ENCODE measurements at places on chromosomes 4 and X. TPM values are rescaled to one million over a fixed set of nuclear protein-coding genes. Genes with fewer than 3 reads are reported as not detected.

DNA sequence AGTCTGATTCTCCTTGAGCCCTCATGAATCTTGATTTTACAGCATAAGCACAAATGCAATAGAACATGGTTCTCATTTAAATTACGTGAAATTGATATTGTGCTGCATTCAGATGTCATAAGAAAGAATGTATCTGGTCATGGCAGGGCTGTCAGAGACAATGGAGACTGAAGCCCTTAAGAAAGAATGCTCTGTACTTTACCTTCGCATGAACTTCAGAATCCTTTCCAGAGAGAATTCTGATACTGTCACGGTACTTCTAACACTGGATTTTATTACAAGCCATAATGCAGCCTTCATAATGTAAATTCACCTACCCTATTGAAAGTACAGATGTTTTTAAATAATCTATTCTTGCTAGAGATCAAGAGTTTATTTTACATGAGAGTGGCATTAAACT is 677.9 kb upstream of the ADGRL3 start:
- DNase-seq: no peak

DNA sequence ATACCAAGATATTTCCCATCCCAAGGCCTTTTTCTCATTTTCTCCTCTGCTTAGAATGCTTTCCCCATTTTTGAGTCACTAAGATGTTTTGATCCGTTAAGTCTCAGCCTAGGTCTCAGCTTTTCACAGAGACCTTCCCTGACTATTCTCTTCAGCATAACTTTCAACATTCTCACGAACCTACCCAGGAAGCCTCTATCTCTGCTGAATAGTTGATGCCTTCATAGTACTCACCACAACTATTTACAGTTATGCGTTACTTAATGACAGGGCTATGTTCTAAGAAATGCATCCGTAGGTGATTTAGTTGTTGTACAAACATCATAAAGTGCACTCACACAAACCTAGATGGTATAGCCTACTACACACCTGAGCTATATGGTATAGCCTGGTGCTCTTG is 64.5 kb downstream of the ARL9 start:
- no peak for DNase-seq

DNA sequence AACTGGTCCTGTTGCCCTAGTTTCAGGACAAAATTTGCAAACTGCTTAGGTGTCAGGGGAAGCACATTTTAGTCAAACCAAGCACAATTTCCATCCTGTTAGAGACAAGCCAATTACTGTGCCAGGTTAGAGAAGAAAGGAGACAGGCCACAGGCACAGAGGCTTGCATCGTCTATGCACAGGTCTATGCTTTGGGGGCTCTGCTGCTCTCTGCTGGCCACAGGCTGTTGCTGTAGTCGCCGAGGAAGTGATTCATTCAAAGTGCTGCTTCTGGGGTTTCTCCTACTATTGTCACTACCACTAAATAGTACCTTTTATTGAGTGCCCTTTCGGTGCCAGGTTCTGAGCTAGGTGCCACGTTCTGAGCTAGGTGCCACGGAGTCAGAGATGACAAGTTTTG is 45.5 kb downstream of the VGLL1 start:
- DNase-seq: no peak

DNA sequence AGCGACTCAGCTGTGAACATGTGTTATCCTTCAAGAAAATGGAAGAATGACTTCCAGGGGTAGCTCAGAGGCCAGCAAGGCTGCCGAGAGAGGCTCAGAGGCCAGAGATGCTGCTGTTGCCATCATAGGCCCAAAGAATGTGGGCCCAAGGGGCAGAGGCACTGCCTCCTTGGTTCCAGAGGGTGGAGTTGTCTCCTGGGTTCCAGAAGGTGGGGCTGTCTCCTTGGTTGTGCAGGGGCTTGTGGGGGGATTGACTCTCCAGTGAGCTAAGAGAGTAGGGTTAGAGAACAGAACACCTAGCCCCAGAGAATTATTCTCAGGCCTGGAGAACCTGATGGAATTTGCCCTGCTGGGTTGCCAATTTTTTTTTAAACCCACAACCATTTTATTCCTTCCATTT is 62.6 kb downstream of the DGKK start:
- no peak for DNase-seq

- no peak for DNase-seq
These were observed 516.8 kb downstream of the RPA4 start for GRCh38 chrX:97400492-97400891.

GRCh38 chr4:134365852-134366251 is 164.3 kb upstream of the PABPC4L start:
- DNase-seq: no peak

GRCh38 chr4:176340871-176341685 is 21.3 kb downstream of the SPCS3 start:
- DNase-seq: no peak

DNA sequence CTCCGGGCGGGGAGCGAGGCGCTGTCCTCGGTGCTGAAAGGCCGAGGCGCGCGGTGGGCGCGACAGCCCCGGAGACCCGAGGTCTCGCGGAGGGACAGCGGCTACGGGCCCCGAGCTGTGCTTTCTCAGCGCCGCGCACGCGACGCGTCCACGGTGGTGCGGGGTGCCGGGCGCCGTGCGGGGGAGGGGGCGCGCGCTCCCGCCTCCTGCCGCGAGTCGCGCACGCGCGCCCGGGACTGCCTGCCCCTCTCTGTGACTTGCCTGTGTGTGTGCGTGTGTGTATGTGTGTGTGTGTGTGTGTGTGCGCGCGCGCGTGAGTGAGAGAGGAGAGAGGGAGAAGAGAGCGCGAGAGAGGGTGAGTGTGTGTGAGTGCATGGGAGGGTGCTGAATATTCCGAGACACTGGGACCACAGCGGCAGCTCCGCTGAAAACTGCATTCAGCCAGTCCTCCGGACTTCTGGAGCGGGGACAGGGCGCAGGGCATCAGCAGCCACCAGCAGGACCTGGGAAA is at the start of gene GRIA2:
GRIA2 (plus strand) TSS at position 358 of the 511 bp plus-strand sequence. CDS start 315 bp downstream, outside the sequence.
- no peak for DNase-seq

GRCh38 chrX:109533631-109534030 is 3.0 kb upstream of the NXT2 start:
- no peak for DNase-seq

DNA sequence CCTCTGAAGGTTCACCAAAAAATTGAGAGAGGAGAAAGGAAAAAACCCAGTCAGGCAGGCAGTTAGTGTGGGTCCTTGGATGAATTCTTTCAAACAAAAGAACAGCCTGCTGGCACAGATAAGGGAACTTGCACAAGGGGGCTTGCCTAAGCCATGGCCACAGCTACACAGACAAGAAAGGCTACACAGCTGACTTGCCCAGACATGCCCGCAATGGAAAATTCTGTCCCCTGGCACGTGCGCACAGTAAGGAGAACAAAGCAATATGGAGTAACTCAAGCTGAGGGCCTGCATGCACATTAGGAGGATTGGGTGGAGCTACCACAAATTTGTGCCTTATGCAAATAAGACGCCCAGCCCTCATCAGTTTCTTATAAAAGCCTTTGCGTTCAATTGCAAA is 512.5 kb upstream of the HTR2C start:
- no peak for DNase-seq

Gene TSPYL2
- total RNA-seq: 34.2 TPM

Gene RHOXF2B
- not detected for total RNA-seq

Gene ATXN3L
- total RNA-seq: not detected

Gene GAR1
- total RNA-seq: 7.9 TPM

All from cardiac septum (tissue), 1 donor.